Right atrium auricular region (tissue), 2 donors: ENCODE measurements at places on chromosomes 2 and 18. TPM values are rescaled to one million over a fixed set of nuclear protein-coding genes. Genes with fewer than 3 reads are reported as not detected.

ABCG5 gene
- total RNA-seq, result not detected

ACMSD gene
- total RNA-seq, result not detected

NOTO gene
- total RNA-seq, result not detected

RMND5A gene
- 71.0 TPM for total RNA-seq

KHK gene
- total RNA-seq, result 0.82 TPM

DNA sequence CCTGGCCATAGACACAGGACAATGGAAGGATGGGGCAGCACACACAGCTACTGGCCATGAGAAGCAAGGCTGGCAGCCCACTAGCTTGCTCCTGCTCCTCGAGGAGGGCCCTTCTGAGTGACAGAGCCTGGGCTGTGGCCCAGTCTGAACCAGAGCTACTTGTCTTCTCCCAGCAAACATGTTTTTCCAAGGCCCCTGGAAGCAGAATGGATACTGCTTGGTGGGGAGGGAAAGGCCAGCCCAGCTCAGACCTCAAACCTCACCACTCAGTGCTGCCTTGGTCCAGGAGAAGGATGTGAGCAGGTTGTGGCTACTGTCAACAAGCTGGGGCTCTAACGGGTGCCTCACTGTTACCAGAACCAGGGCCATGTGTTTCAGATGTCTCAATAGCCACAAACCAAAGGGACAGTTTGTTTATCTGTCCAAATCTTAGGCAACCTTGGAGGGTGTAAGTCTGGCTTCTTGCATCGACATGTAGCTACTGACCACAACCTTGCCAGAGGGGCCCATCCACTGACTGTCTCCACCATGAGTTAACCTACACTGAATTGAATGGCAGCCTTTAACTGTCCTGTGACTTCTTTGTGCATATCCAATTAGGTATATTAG, 98.6 kb downstream of the TGFA start:
- no peaks in the 10 kb centered on the region for H3K27me3 ChIP-seq
- no peak overlapping the region for H3K4me3 ChIP-seq
- no peak overlapping the region for H3K27ac ChIP-seq
- H3K36me3 ChIP-seq, result no peaks in the 10 kb centered on the region

DNA sequence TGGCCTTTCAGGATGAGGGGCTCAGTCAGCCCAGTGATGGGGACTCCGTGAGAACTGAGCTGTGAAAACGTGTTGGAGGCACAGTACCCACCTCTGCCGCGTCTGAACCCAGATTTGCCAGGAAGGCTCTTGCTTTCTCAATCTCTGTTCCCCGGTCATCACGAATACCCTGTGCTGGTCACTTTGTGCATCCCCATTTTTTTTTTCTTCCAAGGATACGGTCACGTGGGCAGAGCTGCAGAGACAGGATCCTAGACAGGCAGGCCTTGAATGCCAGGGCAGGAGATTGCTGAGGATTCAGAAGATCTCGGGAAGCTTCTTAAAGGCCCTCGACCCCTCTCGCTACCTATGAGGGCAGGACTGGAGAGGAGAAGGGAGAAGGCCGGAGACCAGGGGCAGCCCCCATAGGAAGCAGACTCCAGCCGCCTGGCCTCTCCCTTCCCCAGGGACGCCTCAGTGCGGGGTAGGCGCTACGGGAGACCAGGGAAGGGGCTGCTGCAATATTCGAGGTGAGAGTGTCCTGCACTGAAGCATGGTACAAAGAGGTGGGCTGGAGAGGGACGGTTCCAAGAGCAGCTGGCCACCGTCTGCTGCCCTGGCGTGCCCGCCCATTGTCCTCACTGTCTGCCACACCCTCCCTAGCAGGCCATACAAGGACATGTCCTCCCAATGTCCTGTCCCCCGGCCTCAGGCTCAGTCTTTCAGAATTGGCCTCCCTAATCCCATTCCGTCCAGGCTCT, 29.0 kb upstream of the TAF1B start:
- H3K4me3 ChIP-seq, result no peak overlapping the region
- H3K4me1 ChIP-seq, result peaks cover 21% of the 10 kb centered on the region
- DNase-seq, result peak; percentile 46

DNA sequence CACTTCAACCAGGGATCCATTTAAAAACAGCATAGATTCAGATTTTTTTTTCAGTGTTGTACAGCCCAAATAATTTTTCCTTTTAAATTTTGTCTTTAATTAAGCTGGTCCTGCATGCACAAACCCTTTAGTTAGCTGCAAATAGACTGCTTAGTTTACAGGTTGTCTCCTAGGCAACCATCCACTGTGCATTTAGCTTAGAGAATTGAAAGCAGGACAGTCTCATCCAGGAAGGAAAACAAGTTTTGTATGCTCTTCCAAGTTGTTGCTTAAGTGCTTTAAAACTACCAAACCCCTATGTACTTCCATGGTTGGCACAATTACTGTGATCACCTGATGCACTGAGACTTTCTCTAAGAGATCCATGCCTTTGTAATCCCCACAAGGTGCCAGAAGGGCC, at the start of gene MAP3K19:
TSS of gene MAP3K19 (minus strand) at position 148 of the 400 bp plus-strand sequence. CDS start 22,800 bp downstream, outside the sequence.
- no peak for DNase-seq
- H3K4me3 ChIP-seq, result no peak within 1 kb of the TSS
- no peaks in the 10 kb centered on the region for H3K27me3 ChIP-seq
- H3K36me3 ChIP-seq, result no peaks in the 10 kb centered on the region

DNA sequence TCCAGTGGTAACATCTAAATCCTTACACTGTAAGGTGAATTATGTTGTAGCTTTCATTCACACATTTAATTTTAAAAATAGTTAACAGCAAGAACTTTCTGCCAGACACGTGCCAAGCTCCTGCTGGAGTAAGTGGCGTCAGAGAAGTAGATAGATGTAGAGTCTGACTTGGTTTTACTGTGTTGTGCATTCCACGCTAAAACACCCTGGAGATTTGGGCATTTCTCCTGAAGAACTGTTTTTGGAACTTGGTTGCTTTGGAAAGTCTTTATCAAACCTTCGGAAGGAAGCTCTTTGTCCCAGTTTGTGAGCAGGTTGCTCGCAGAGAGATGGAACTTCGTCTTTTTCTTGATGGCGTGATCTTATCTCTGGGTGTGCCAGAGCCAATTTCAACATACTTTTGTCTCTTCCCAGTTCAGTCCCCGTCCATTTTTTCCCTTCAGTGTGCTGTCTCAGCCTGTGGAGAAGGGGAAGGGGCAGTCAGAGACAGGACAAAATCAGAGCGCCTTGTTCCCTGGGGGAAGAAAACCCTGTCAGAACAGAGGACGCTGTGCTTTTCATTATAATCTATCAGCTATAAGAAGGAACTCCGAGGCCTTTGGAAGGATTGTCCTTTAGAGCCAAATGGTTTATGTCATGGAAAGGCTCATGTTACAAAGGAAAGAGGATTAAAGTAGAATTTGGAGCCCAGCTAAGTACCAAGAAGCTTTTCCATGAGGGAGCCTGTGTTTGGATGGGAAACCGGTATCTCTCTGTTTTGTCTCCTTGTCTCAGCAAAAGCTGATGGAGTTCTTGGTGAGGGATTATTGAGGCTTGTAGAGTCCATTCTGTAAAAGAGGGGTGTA, 18.9 kb downstream of the GRHL1 start:
- no peak overlapping the region for H3K27ac ChIP-seq
- H3K27me3 ChIP-seq, result no peaks in the 10 kb centered on the region
- H3K36me3 ChIP-seq, result no peaks in the 10 kb centered on the region
- H3K4me3 ChIP-seq, result no peak overlapping the region

GRCh38 chr18:9364242-9364641, 29.7 kb downstream of the TWSG1 start:
- H3K27ac ChIP-seq, result no peak overlapping the region
- no peak for DNase-seq
- no peak overlapping the region for H3K4me3 ChIP-seq
- H3K4me1 ChIP-seq, result no peaks in the 10 kb centered on the region
- peaks cover 15% of the 10 kb centered on the region for H3K36me3 ChIP-seq
- no peaks in the 10 kb centered on the region for H3K27me3 ChIP-seq

- no peaks in the 10 kb centered on the region for H3K27me3 ChIP-seq
- H3K36me3 ChIP-seq, result no peaks in the 10 kb centered on the region
- H3K27ac ChIP-seq, result no peak overlapping the region
- H3K4me1 ChIP-seq, result no peaks in the 10 kb centered on the region
Observed at GRCh38 chr2:154850532-154850931, 152.0 kb downstream of the KCNJ3 start.

DNA sequence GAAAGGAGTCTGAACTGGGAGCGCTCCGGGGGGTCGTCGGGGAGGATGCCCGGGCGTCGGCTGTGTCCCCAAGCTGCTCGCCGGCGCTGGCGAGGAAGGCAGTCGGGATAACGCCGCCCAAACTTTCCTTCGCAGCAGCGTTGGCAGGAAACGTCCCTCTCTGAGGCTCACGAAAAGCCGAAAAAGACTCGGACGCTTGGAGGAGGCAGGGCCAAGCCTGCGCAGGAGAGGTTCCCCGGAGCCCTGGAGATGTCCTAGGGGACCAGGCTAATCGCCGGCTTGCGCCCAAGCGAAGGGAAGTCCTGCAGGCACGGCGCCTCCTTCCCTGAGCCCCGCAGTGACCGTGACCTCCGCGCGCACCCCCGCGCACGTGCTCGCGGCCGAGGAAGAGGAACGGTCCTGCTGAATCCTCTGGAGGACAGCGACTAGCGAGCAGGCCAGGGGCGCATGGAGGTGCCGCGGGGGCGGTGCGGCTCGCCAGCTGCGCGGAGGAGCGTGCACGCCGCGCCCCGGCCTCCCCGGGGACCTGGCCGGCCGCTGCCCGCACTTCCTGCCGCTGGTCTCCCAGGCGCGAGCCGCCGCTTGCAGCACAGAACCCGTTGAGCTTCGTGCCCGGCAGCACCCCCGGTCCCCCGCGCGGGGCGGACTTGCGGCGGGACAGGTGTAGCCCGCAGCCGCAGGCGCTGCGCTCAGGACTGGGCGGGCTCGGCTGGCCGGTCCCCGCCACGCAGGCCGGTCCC, at the start of gene SH3RF3:
TSS of gene SH3RF3 (plus strand) at position 590 of the 740 bp plus-strand sequence.
- peak within 1 kb of the TSS; percentile 76 for H3K27ac ChIP-seq
- H3K4me1 ChIP-seq, result peaks cover 26% of the 10 kb centered on the region
- H3K27me3 ChIP-seq, result no peaks in the 10 kb centered on the region
- DNase-seq, result no peak
- H3K4me3 ChIP-seq, result peak within 1 kb of the TSS; percentile 52

GRCh38 chr18:10475654-10476291, 21.3 kb downstream of the APCDD1 start:
- H3K4me3 ChIP-seq, result no peak overlapping the region
- H3K4me1 ChIP-seq, result peaks cover 17% of the 10 kb centered on the region
- peaks cover 16% of the 10 kb centered on the region for H3K36me3 ChIP-seq
- no peak for DNase-seq
- no peak overlapping the region for H3K27ac ChIP-seq
- H3K27me3 ChIP-seq, result no peaks in the 10 kb centered on the region

DNA sequence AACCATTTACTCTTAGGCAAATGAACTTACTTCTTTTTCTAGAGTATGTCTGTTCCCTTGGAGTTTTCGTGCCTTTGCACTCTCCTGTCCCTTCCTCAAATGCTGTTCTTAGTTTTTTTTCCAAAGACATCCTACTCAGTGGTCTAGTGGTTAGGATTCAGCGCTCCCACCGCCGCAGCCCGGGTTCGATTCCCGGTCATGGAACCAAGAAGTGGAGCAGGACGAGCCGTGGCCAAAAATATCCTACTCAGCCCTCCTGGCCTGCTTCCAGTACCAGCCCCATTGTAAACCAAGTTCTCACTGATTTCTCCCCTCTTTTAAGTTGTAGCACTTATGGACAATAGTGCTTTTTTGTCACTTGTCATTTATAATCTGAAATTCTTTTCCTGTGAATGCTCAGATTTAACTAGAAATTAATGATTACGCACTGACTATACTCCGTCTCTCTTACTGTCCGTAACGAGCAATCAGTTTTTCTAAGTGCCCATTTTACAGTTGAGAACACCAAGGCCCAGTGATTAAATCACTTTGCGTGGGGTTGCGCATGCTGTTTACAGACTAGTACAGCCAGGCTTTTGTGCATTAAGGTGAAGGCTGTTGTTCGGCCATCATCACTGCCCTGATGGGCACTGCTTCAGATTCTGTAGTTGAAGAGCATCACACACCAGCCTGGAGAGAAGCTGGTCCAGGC, 17.9 kb downstream of the GREB1 start:
- no peaks in the 10 kb centered on the region for H3K4me1 ChIP-seq
- DNase-seq, result peak; percentile 47
- H3K36me3 ChIP-seq, result no peaks in the 10 kb centered on the region
- H3K27me3 ChIP-seq, result no peaks in the 10 kb centered on the region

DNA sequence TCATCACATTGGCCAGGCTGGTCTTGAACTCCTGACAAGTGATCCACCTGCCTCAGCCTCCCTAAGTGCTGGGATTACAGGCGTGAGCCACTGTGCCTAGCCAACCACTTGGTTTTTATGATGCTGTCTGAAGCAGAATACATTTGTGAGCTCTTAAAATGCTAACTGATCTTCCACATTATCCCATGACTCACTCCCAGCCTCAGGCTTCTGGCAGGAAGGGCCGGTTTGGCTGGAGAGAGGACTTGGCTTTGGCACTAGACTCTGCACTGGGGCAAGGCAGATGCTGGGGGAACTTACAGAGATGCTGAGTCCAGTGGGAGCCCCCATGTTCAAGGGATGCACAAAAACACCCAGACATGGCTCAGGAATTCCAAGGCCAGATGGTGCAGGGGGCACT, 40.5 kb upstream of the SH3BP4 start:
- H3K27me3 ChIP-seq, result no peaks in the 10 kb centered on the region
- no peaks in the 10 kb centered on the region for H3K4me1 ChIP-seq
- H3K36me3 ChIP-seq, result no peaks in the 10 kb centered on the region
- DNase-seq, result no peak

GRCh38 chr2:51079945-51080344, 48.0 kb upstream of the NRXN1 start:
- no peaks in the 10 kb centered on the region for H3K4me1 ChIP-seq
- H3K27me3 ChIP-seq, result no peaks in the 10 kb centered on the region
- H3K4me3 ChIP-seq, result no peak overlapping the region

DNA sequence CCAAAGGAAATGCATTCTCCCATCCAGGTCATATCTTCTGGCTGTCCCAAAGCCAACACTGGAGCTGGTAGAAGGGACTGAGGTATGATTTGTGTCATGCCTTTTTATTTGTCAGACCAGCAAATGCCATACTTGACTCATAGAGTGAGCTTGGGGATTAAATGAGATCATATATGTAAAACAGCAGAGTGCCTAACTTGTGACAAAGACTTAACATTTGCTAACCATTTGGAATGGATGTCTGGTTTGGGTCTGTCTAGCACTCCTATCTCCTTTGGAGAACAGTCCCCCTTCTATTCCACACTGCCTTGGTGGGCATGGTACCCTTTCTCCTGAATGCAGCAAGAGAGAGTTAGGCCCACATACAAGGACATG, 128.5 kb upstream of the LGALSL start:
- no peaks in the 10 kb centered on the region for H3K4me1 ChIP-seq
- no peak overlapping the region for H3K27ac ChIP-seq
- H3K4me3 ChIP-seq, result no peak overlapping the region
- DNase-seq, result no peak
- H3K27me3 ChIP-seq, result no peaks in the 10 kb centered on the region

GRCh38 chr18:43312891-43313290, 35.6 kb upstream of the SYT4 start:
- no peak overlapping the region for H3K27ac ChIP-seq
- no peaks in the 10 kb centered on the region for H3K36me3 ChIP-seq
- no peaks in the 10 kb centered on the region for H3K4me1 ChIP-seq
- H3K4me3 ChIP-seq, result no peak overlapping the region

GRCh38 chr2:9782197-9782719, 61.0 kb upstream of the TAF1B start:
- no peaks in the 10 kb centered on the region for H3K27me3 ChIP-seq
- no peak overlapping the region for H3K4me3 ChIP-seq
- H3K4me1 ChIP-seq, result no peaks in the 10 kb centered on the region
- H3K27ac ChIP-seq, result no peak overlapping the region
